ENCODE measurements at places on chromosomes 4 and X.

GRCh38 chr4:163217505-163217904, 50.8 kb upstream of the NAF1 start:
- no peak for DNase-seq

- DNase-seq, result no peak
Observed at GRCh38 chr4:94442251-94442650, 9.5 kb upstream of the PDLIM5 start.

DNA sequence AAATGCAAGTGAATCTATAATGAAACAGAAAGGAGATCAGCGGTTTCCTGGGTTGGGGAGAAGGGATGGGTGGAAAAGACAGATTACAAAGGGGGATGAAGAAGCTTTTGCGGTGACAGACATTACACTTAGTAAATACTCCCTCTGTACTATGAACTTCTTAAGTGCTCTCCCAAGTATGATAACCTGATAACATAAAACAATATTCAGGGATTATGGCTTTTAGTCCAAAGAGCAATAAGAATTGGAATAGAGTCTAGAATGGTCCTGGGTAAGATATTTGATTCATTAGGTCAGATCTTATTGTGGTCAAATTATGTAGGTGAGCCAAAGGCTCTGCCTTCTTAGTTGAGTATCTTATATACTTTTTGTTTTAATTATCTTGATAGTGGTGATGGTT, 9.2 kb downstream of the LRRC66 start:
- DNase-seq, result no peak

- DNase-seq, result no peak
Observed at GRCh38 chr4:136383082-136383481, 1149.2 kb downstream of the PCDH18 start.

DNA sequence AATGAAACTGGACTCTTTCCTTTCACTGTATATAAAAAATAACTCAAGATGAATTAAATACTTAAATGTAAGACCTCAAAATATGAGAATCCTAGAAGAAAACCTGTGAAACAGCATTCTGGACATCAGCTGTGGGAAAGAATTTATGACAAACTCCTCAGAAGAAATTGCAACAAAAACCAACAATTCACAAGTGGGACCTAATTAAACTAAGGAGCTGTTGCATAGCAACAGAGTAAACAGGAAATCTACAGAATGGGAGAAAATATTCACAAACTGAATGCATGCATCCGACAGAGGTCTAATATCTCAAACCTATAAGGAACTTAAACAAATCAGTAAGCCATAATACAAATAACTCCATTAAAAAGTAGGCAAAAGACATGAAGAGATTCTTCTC, 851.7 kb upstream of the PCDH10 start:
- no peak for DNase-seq

- DNase-seq, result no peak
Observed at GRCh38 chrX:115494161-115494560, 66.8 kb upstream of the PLS3 start.

- no peak for DNase-seq
Observed at GRCh38 chr4:110128472-110128919, 69.9 kb downstream of the ELOVL6 start.

DNA sequence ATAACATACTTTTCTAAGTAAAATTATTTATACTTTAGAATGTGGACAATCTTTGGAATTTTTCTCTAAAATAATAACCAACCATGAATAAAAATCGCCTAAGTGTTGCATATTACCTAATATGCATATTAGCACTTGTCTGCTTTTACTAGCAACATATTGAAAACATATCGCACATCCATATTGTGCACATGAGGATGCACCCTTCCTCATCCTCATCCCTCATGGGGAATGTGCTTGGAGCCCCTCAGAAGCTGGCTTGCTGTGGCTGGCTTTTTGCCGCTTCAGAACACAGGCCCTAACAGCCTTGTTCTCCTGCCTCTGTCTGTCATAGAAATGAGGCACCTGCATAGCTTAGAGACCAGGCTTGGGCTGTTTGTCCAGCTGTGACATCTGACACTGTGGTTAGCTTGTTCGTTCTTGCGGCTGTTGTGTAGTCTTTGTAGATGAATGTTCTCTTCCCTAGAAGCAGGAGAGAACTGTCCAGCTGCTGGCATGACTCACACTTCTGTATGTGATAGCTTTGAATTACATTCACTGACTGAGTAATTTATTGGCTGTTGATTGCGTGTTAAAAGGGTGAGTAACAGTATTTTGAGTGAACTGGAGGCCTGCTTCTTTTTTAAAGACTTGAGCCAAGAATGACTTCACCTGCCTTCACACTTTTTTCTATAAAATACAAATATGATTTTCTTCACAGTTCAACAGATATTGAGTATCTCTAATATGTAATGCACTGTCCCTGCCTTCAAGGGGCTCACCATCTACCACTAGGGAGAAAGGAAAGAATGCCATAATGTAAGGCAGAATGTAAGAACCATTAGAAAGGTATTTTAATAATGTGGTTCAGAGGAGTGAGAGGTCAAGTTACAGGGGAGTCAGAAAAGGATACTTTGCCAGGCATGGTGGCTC, 81.9 kb downstream of the HMGB2 start:
- DNase-seq, result no peak

- DNase-seq, result peak; percentile 62
Observed at GRCh38 chrX:129925305-129926092, 19.5 kb downstream of the UTP14A start.

GRCh38 chr4:18442957-18443356, 421.4 kb upstream of the LCORL start:
- DNase-seq, result no peak

GRCh38 chrX:8043121-8043520, 115.9 kb upstream of the PNPLA4 start:
- no peak for DNase-seq

DNA sequence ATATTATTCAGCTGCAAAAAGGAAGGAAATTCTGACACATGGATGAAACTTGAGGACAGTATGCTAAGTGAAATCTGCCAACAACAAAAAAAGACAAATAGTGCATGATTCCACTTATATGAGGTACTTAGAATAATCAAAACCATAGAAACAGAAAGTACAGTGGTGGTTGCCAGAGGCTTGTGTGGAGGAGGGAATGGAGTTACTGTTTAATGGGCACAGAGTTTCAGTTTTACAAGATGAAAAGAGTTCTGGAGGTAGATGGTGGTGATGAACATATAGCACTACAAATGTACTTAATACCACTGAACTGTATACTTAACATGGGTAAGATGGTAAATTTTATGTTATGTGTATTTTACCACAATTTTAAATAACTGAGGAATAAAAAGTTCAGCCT, 212.0 kb upstream of the KLF3 start:
- no peak for DNase-seq

DNA sequence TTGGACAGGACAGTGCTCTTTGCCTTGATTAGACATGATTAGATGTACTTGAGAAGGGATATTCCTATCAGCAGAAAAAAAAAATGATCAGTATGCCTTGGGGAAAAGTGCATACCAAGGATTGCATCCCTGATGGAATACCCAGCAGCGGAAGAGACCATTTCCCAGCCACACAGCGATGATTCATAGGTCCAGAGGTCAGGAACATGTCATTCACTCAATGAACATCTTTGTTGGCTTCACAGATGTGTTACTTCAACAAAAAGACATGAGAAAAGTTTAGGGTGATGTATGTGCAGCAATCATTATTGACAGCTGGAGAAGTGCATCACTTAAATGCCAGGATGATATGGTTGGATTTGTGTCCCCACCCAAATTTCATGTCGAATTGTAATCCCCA, 293.5 kb downstream of the ZNF674 start:
- no peak for DNase-seq

DNA sequence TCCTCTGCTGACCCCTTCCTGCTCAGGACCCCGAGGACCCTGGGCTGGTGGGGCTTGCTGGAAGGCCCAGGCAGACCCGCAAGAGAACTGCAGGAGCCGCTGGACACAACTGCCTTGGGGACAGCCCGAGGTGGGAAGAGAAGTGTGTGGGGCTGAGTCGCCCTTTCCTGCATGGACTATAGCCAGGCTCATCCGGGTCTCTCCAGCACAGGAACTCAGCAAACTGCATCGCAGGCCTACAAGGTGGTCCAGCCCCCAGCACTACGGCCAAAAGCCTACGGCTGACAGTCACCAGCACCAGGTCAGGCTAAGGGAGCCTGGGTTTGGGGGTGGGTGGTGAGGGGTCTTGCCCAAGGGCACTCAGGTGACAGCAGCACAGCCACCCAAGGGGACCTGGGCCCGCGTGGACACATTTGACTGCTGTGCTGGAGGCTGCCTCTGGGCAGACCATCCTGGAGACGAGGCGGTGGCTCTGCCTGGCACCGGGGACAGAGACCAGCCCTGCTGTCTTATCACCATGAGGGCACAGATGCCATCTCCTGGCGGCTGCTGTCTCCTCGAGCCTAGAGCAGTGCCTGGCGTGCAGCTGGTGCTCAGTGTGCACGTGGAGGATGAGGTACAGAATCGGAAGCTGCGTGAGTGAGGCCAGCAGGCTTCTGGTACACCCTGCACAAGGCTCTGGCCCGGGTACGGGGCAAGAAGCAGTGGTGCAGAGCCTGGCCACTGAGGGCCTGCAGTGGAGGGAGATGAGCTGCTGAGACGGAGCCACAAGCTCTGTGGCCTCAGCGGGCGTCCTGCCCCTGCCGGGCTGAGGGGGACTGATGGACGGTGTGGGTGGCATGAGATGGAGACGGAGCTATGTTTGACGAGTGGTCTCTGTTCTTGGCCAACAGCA, 15.1 kb downstream of the LRPAP1 start:
- no peak for DNase-seq

- DNase-seq, result no peak
Observed at GRCh38 chr4:173178144-173178543, 9.5 kb downstream of the GALNT7 start.

DNA sequence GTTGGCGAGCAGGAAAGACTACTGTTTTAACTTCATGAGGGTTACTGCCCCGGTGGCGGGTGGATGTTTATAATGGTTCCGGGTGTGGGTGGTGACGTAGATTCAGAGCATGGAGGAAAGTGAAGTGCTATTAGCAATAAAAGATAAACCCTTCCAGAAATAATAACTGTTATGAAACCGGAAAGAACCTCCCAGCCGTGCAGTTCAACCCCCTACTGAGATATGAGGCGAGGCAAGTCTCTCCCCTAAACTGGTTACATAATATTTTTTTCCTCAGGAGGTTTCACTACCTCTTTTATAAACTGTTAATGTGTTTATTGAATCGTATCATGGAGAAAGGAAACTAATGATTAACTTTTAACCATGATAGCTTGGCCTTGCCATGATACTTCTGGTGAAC, 33.9 kb upstream of the STIM2 start:
- no peak for DNase-seq

- no peak for DNase-seq
Observed at GRCh38 chrX:1368385-1368698, 23.6 kb downstream of the SLC25A6 start.

DNA sequence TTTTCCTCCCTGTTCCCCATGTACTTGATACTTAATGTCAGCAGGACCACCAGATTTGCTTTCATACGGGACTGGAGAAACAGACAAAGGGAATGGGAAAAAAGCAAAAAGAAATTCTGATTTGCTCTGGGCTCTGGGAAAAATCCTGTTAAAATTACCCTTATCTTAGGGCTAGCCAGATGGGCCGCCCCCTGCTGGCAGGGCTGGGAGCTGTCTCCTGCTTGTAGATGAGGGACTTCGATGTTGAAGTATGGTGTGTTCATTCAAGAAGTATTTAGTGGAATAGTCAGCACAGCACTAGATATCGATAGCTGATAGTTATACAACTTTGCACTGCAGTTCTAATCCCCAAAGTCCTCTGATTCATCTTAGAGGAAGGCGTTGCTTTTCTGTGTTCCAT, 45.8 kb downstream of the BCORL1 start:
- DNase-seq, result peak; percentile 51

- DNase-seq, result no peak
Observed at GRCh38 chrX:41314204-41314603, 19.8 kb upstream of the DDX3X start.

DNA sequence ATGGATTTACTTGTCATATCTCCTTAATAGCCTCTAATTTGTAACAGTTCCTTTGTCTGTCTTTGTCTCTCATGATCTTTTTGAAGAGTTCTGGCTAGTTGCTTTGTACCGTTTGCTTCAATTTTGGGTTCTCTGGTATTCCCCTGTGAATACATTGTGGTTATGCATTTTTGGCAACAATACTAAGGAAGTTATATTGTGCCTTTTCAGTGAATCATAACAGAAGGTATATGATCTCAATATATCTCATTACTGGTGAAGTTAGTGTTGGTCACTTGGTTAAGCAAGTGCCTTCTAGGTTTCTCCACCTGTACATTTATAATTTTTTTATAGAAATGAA, 48.6 kb downstream of the DCLK2 start:
- no peak for DNase-seq

DNA sequence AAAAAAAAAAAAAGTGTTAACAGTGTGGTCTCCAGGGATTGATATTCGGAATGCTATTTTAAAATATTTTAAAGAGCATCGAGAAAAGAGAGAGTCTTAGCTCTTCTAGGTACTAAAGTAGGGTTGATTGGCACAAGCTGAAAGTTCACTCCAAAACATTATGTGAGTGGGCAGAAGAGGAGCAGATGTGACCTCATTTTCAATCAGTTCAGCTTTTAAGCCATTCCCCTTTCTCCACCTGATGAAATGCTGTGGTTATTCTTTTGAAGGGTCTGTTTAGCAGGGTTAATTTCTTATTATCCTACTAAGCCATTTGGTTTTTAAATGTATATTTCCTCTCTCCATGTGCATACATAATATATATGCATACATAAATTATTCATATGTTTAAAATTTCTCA, 69.2 kb downstream of the GALNT7 start:
- no peak for DNase-seq

DNA sequence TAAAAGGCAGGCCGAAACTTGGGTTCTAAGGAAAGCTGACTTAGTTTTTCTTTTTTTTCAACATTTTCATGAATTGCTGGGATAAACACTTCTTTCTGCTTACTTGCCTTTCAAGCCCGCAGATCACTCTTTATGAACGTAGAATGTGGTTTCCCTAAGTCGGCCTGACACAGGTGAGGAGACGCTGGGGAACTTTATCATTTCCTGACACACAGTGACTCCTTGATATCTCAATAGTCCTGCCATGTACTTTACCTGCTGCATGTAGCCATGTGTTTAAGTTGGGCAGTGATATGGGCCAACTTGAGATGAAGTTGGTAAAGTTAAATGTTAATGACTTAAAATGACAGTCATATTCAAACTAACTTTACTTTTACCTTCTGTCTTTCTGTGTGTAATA, 26.6 kb upstream of the SNCA start:
- no peak for DNase-seq

DNA sequence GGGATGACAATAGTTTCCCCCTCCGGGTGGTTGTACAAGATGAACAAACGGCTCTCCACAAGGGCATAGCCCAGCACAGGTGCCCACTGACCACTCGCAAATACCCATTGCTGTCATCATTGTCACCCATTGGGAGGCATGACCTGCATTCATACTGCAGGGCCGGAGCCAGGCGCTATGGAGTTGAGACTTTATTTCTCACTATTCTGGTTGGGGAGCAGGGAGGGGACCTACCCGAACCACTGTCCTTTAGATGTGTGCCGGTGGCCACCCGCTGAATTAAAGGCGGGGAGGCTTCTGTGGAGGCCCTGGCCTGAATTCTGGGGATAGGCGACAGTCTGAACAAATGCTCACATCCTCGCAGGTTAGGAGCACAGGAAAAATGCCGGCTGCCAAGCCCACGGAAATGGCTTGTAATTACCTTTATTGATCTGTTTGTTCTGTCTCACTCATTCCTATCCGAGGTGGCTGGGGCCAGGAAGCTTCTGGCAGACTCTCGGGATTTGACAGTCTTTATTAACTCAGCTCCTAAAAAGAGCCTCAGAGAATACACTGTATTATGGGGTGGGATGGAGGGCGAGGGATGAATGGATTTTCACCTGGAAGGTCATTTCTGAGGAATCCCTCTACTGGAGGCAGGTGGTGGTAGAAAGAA, 125.1 kb upstream of the PSAPL1 start:
- no peak for DNase-seq
